ENCODE measurements at places on chromosomes 5 and 9.

GRCh38 chr9:37995961-37996818, 72.8 kb downstream of the SHB start:
- DNase-seq = no peak

DNA sequence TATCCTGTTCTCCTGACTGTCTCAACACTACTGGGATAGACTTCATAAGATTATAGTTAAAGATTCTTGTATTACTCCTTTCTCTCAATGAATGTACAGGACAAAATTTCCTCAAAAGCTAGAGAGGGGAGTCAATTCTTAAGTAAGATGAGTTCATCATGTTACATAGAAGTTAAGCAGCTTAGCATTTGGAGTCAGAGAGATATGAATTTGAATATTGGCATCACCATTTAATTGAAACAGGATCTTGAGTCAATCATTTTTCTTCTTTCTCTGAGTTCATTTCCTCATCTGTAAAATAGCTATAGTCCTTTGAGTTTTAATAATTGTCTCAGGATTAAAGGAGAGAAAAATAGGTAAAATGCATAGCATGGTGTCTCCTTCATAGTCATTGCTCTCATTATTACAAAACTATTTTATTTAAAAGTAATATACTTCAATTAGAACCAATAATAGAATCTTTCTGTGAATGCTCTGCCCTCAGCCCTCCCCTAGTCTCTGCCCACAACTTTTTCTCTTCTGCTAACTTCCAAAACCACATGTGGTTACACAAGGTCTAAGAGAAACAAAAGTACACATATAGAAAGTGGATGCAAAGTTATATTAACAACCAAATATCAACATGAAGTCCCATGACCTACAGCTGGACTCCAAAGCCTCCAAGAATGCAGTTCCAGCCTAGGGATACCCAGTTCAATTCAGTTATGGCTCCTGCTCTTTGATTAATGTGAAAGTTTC, 265.6 kb downstream of the TLE1 start:
- no peak for DNase-seq

DNA sequence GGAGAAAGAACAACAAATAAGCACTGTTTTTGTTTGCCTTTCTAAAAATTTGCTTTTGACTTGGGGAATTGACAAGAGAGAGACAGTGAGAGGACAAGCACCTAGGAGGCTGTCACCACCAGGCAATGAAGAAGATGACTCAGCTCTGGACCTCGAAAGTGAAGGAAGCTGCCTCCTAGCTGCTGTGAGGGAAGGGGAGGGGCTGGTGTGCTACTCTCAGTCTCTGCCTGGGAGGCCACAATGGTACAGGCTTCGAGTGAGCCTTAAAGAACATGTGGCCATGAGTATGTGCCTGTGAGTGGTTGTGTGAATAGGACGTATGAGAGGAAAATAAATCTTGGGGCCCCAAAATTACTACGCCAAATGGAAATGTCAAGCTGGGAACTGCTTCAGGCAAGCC, 7.1 kb upstream of the PLK2 start:
- DNase-seq = peak; percentile 52

DNA sequence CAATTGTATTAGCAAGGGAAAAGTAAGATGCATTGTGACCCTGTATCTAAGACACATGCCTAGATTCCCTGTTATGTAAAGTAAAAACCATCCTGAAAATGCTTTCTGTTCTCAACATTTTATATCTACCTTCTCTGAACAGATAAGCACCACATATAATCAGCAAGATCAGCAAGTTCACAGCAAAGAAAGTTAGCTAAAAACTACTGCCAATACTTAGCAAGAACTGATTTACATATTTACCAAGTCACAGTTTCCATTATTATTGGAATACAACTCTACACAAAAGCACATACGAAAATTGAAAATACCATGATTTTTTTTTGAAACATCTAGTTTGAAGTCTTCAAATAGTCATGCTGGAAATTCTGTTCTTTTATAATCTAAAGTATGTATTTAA, 1118.1 kb downstream of the TAF11L14 start:
- DNase-seq = no peak

DNA sequence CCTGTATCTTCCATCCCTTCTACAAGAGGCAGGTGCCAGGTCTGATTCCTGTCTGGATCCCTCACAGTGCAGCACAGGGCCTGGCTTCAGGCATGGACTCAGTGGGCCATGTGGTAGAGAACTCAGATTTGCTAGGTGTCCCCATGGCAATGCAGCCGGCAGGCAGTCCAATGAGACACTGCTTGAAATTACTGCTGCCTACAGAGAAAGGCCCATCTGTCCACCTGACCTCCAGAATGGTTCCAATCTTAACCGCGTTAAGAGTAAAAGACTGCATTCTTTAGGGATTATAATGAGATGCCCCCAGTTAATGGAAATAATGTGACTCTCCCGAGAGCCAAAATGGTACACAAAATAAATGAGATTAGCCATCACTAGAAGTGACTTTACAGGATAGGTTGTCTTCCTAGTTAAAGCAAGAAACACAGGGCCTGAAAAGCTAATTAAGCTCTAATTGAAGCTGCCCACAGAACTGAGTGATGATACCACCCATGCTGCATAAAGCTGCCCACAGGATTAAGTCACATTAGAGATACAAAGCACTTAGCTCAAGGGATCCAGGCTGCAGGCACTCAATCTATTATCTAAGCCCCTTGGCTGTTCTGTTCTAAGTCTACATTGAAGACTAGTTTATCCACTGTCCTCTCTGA, 11.4 kb downstream of the FAM193B start:
- DNase-seq = no peak

DNA sequence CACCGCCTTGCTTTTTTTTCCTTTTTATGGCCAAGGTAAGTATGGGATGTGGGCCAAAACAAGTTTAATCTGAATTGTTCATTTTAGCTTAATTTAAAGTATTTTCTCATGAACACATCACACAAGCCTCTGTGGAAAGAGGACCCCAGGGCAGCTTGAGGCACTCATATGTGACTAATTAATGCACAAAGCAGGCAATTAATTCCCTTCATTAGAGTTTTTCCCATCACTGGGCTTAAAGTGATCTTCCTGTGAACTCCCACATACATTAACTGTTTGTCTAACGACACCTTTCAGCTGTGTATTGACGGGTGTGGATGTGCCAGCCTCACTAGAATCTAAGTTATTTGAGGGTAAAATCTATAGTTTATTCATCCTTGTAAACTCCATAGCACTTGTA, 103.3 kb downstream of the MRPS27 start:
- no peak for DNase-seq

- DNase-seq = no peak
These were observed 94.0 kb downstream of the GAPVD1 start for GRCh38 chr9:125355601-125356000.

DNA sequence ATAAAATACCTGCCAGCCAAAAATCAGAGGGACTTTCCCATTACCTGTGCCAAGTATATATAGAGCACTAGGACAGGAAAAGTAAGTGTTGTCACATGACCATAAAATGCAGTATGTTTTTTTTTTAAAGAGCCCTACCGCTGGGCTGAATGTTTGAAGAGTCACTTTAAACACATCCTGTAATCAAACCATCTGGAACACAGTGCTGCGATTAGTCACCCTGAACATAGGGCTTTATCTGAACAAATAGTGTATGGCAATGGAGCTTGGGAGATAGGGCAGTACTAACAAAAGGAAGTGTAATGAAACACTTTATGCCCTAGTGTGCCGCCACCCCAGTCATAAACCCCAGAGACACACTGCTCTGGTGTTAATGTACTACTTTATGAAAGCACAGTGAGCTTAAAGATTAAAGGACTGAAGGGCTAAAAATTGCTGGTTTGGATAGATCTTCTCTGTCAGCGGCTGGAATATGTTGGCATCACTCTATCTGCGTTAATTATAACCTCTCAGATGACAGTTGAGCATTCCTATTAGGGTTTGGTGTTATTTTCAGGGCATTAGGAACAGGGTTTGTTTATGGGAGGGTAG, 90.4 kb downstream of the ZNF608 start:
- no peak for DNase-seq

GRCh38 chr9:132991351-132992300, 13.1 kb downstream of the GFI1B start:
- no peak for DNase-seq

- no peak for DNase-seq
These were observed 250.0 kb upstream of the MPDZ start for GRCh38 chr9:13529321-13530104.

GRCh38 chr5:110376281-110376951, 350.1 kb downstream of the TMEM232 start:
- DNase-seq = no peak

- peak; percentile 66 for DNase-seq
These were observed 50.0 kb upstream of the SLC25A51 start for GRCh38 chr9:37953775-37954437.

DNA sequence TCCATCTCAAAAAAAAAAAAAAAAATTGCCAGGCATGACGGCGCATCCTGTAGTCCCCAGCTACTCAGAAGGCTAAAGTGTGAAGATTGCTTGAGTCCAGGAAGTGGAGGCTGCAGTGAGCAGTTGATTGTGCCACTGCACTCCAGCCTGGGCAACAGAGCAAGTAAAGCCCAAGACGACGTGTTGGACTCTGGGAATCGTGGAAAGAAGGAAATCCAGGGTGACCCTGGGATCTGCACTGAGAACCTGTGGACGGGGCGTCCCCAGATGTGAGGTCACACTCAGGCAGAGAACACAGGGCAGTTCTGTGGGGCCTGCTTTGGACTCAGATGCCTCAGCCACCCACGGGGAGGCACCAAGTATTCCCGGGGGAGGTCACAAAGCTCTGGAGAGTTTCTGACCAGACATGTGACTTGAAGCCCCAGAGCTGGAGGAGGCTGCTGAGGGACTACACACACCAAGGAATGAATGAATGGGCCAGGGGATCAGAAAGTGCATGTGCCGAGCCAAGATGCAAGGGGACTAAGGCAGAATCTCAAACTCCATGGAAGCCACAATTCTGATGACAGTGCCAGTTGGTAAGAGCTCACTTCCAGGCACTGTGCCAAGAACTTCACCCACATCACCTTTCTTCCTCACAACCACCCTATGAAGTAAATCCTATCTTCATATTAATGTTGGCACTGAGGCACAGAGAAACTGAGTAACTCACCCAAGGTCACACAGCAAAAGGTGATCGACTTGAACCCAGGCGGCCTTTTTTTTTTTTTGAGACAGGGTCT, 12.9 kb downstream of the DYNC2I2 start:
- DNase-seq = no peak

DNA sequence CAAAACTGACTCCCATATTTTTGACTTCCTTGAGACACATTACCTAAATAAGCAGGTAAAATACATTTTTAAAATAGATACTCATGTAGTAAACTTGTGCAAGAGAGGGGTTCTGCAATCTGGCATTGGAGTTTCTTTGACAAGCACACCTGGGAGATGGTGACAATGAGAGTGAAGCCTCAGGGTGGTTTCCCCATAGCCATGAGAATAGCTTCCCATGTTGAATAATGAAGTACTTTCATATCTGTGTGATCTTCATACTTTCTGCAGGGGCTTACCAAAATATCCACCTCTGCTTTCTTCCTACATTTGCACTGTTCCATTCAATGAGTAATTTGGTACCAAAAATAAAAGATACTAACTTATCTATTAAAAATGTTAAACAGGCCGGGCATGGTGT, 44.7 kb upstream of the VCAN start:
- no peak for DNase-seq

DNA sequence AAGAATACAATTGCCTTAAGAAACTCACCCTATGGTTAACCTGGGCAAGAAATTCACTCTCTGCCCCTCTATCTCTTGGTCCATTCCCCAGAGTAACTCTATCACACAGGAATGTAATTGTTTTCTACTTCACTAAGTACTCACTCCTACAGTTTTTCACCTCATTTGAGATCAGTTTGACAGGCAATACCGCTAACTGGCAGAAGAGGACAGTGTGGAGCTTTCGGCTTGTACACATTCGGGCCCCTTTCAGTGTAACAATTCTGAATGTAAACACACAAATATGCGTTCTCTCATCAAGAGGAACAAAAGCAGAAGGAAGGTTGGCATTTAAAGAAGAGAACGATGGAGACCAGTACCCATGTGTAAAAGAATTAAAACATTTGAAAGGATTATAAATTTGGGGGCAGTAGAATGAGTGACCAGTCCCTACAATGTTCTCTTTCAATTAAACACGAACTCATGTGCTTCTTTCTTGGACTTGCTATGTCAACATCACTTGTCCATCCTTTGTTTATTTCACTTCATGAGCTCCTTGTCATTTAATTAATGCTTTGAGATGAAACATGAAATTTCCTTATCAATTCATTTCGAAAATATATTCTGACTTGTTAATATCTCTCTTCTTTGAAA, 188.5 kb upstream of the GRAMD2B start:
- DNase-seq = no peak

DNA sequence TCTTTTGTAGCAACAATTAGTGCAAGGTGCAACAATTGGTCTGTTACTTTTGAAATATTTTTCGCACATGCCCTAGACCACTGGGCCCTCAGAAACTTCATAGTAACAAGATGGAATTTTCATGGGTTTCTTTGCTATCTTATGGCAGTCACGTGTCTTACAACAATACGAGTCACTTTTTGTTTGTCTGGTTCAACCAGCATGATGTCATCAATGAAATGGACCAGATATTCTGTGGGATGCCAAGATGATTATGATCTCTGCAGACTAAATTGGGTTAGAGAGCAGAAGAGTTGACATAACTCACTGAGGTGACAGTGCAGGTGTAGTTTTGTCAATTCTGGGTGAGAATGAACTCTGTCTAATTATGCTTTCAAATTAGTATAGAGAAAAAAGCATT, 239.6 kb upstream of the RIOK2 start:
- no peak for DNase-seq

DNA sequence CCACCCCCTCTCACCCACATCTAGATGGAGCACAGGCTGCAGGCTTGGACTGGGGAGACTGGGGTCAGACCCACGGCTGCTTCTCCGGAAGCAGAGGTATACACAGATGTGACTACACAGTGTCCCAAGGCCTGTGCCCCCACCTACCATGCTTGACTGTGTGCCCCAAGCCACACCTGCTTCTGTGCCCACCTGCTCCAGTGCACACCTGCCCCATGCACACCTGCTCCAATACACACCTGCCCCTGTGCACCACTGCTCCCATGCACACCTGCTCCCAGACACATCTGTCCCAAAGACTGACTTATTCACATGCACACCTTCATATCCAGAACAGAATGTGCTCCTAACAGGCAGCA, 5.5 kb upstream of the COL5A1 start:
- DNase-seq = no peak

DNA sequence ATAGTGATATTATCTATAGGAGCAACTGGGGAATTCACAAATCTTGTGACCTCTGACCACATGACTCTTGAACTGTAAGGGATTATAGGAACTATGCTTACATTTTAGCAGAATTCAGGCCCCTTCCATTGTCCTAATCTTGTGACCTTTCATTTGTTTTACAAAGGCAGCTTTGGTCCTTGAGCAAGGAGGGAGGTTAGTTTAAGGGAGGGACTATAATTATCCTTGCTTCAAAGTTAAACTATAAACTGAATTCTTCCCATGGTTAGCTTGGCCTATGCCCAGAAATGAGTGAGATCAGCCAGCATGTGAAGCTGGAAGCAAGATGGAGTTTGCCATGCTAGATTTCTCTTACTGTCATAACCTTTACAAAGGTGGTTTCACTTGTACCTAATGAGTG, 51.2 kb downstream of the TARS1 start:
- DNase-seq = no peak

- DNase-seq = no peak
These were observed 80.4 kb downstream of the LRSAM1 start for GRCh38 chr9:127531676-127532075.

- no peak for DNase-seq
These were observed 1.9 kb downstream of the TEX53 start for GRCh38 chr9:114655689-114656088.

- DNase-seq = no peak
These were observed 41.8 kb downstream of the RAPGEF1 start for GRCh38 chr9:131697908-131698617.
